NCI-H1092 treated with DMSO at 0.1 percent for 48 hours (cell line): ENCODE measurements at places on chromosomes 13 and 19.

- DNase-seq, result no peak
These were observed 22.3 kb downstream of the TMEM161A start for GRCh38 chr19:19115954-19116353.

DNA sequence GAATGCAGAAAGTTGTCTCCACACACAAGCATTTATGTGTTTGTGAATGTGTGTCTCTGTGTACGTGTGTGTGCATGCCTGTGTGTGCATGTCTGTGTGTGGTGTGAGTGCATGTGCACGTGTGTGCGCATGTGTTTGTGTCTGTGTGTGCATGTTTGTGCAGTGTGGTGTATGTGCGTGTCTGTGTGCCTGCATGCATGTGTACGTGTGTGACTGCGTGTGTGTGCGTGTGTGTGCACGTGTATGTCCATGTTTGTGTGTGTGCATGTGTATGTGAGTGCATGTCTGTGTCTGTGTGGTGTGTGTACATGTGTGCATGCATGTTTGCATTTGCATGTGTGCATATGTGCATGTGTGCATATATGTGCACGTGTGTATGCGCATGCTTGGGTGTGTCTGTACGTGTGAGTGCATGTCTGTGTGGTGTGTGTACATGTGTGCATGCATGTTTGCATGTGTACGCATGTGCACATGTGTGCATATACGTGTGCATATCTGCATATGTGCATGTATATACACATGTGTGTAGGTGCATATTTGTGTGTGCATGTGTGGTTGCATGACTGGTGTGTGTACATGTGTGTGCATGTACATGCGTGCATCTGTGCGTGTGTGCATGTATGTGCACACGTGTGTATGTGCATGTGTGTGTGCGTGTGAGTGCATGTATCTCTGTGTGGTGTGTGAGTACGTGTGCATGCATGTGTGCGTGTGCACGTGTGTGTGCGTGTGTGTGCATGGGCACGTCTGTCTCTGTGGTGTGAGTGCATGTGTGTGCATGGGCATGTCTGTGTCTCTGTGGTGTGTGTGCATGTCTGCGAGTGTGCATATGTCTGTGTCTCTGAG lies 8.2 kb upstream of the TMEM255B start:
- DNase-seq, result no peak

DNA sequence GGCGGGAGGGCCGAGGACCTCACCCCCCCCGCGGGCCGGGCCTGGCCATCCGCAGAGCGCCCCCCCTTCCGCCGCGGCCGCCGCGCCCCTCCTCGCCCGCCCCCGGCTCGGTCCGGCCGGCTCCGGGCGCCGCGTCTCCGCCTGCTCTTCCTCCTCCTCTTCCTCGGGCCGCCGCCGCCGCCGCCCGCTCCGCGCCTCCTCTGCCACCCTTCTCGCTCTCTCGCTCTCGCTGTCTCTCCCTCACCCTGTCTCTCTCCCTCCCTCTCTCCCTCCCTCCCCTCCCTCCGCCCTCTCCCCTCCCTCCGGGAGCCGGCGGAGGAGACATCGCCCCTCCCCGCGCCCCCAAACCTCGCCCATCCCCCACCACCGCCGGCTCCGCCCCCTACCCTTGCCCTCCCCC lies at the start of gene SHANK1:
SHANK1 (minus strand) TSS at position 237 of the 400 bp plus-strand sequence. CDS start 2,883 bp downstream, outside the sequence.
- DNase-seq, result no peak

GRCh38 chr19:1220976-1221903 lies 15.7 kb downstream of the STK11 start:
- no peak for DNase-seq

DNA sequence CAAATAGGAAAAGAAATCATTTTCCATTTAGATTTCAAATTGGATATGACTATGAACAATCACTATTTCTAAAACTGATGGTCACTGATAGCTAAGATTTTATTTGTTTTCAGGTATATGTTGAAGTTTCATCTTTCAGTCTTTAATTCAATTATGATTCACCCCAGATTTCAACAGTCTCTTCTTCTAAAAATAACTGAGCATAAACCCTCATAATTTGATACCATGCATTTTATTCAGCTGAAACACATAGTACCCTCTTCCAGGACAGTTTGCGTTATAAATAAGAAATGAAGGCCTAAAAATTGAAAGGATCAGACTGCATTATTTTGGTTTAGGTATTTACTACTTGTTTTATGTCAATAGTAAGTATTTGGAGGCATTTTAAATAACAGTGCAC lies 428.5 kb upstream of the NBEA start:
- DNase-seq, result no peak

GRCh38 chr19:27774337-27774736 lies 1438.6 kb downstream of the UQCRFS1 start:
- no peak for DNase-seq

GRCh38 chr13:46896341-46897137 lies at the start of gene HTR2A:
TSS of gene HTR2A (minus strand) at chr13:46897053. CDS start at chr13:46895906, 1,147 bp downstream.
- no peak for DNase-seq

GRCh38 chr13:90336507-90336906 lies 1011.0 kb upstream of the MIR17HG start:
- no peak for DNase-seq

- no peak for DNase-seq
These were observed 2.2 kb upstream of the COX6B1 start for GRCh38 chr19:35645680-35646511.

- no peak for DNase-seq
These were observed 6.7 kb downstream of the TPT1 start for GRCh38 chr13:45333977-45334922.

GRCh38 chr19:55368701-55369563 lies 1.3 kb downstream of the IL11 start:
- DNase-seq, result no peak

DNA sequence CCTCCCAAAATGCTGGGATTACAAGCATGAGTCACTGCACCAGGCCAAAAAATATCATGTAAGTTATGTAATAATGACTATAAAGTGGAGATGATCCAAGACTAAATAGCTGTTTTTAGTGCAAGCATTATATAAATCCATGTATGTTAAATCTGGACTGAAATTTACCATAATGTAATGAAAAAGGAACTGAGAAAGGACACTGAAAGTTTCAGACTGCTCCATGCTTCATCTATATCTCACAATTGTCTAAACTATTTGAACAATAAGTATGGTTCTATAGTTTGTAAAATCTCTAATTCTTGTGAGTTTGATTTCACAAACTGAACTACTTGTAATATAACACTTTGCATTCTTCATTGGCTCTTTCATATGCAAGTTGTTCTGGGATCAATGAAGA lies 2299.5 kb downstream of the PCDH9 start:
- DNase-seq, result no peak

DNA sequence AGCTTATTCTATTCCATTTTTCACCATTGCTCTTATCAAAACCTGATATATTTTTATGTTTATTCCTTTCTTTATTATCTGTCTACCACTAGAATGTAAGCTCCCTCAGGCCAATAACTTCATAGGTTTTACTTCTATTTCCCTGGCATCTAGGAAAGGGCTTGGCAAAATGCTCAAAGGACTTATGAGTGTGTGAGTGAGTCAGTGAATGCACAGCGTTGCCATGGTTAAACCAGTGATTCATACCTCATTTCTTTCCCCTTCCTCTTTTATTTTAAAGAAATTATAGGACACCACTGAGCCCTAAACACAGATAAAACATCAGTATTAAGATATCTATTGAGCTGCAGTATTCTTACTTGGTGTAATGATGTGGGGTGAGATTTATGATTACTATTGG lies 162.1 kb downstream of the GPC6 start:
- DNase-seq, result no peak

GRCh38 chr19:7137120-7137519 lies 67.6 kb downstream of the ZNF557 start:
- DNase-seq, result no peak

GRCh38 chr13:99278200-99278599 lies 20.0 kb upstream of the GPR18 start:
- DNase-seq, result no peak

DNA sequence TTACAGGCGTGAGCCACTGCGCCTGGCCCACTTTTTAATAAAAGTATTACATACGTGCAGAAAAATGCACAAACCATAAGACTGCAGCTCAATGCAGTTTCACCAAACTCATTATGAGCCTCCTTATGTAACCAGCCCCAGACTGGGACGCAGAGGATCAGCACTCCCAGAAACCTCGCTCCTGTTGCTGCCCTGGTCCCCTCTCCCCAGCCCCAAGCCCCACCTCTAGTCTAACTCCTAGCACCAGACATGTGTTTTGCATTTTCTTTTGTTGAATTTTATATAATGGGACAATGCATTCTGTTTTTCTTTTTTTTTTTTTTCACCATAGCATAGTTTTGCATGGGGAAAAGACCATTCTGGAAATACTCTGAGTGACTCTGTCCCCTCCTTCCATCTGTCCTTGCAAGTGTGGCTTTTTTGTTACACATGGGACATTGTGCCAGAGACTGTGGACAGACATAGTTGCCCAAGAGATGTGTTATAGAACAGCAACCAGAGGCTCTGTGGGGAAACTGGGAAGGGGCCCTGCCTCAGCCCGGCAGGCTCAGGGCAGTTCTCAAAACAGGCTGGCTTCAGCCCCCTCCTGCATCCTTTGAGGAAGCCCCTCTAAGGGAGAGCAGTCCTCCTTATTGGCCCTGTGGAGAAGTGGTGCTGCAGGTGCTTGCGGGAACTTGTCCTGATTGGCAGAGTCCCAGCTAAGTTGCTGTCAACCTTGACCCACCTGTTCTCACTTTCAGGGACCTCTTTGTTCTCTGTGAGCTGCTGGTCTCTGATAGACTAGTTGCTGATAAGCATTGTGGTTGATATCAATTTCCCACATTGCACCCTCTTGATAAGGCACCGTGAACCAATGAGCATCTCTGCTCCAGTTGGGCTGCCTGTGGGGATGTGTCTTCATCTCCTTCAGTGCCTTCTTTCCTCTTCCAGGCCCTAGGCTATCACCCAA lies 13.8 kb upstream of the OLFM4 start:
- DNase-seq, result no peak

- DNase-seq, result no peak
These were observed 250.8 kb downstream of the OXGR1 start for GRCh38 chr13:96743296-96744089.

- DNase-seq, result no peak
These were observed 581 bp downstream of the RCBTB1 start for GRCh38 chr13:49584771-49585182.

- DNase-seq, result peak; percentile 91
These were observed 91.0 kb upstream of the SLC15A1 start for GRCh38 chr13:98843482-98843877.
